ENCODE measurements at places on chromosomes 13 and 19.

- DNase-seq = no peak
Measured at GRCh38 chr19:28859811-28860210, 353.1 kb downstream of the UQCRFS1 start.

DNA sequence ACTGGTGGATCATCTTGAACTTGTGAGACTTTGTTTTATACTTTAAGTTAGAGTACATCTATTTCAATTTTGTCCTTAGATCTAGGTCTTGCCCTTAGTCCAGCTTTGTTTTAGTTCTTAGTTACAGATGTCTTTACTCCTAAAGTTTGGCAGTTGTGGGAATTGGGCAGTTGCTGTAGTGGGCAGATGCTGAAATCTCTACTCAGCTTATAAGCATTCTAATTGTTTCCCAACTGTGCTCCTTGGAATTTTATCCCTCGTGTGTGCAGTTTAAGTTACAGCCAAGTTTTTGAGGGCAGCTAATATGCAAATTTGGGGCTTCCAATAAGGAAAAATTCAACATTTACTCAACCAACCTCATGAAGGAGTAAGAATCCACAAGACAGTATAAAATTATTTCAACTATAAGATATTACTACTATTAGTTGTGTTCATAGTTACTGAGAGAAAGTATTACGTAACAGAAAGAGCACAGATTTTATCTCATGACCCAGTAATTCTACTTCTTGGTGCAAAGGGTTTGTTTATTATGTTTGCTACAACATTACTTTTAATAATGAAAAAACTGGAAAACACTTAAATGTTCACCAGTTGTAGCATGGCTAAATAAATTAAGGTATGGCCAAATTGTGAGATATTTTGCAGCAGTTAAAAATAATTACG is 32.9 kb downstream of the CCDC122 start:
- DNase-seq = no peak

DNA sequence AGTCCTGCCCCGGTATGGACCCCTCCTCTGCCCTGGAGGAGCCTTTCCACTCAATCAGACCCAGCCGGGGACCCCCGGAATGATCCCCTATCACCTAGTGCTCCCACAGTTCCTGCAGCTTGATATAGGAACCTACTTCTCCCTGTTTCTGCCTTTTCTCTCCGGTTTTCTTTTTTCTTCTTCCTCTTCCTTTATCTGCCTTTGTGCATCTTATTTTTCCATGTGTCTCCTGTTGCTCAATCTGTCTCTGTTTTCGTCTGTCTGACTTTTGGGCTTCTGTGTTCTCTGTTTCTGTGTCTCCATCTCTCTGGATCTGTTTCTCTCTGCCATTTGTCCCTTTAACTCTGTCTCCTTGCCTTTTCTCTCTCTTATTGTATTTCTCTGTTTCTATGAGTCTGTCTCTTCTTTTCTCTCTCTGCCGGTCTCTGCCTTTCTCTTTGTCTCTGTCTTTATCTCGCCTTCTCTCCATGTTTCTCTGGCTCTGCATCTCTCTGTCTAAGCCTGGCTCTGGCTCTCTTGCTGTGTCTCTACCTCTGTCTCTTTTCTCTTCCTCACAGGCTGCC is 10.0 kb downstream of the MEGF8 start:
- no peak for DNase-seq

DNA sequence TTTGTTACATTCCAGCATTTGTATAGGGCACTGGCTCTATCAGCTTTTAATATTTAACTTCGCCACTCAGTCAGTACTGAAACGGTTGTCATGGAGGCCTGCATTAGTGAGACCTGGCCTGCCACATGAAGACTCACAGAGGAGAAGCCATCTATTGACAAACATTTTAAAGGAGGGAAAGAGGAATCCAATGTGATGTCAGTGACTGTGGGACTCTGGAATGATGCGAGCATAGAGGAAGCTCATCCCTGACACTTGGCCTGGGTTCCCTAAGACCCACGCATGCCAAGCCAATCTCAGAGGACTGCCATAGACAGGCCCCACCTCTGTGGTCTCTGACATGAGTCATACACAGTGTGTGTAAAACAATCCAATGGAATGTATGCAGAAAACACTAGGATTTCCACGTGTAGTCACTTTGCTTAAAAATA is 7.9 kb upstream of the DPY19L3 start:
- no peak for DNase-seq

GRCh38 chr13:42812316-42812715 is 30.9 kb downstream of the FAM216B start:
- no peak for DNase-seq

DNA sequence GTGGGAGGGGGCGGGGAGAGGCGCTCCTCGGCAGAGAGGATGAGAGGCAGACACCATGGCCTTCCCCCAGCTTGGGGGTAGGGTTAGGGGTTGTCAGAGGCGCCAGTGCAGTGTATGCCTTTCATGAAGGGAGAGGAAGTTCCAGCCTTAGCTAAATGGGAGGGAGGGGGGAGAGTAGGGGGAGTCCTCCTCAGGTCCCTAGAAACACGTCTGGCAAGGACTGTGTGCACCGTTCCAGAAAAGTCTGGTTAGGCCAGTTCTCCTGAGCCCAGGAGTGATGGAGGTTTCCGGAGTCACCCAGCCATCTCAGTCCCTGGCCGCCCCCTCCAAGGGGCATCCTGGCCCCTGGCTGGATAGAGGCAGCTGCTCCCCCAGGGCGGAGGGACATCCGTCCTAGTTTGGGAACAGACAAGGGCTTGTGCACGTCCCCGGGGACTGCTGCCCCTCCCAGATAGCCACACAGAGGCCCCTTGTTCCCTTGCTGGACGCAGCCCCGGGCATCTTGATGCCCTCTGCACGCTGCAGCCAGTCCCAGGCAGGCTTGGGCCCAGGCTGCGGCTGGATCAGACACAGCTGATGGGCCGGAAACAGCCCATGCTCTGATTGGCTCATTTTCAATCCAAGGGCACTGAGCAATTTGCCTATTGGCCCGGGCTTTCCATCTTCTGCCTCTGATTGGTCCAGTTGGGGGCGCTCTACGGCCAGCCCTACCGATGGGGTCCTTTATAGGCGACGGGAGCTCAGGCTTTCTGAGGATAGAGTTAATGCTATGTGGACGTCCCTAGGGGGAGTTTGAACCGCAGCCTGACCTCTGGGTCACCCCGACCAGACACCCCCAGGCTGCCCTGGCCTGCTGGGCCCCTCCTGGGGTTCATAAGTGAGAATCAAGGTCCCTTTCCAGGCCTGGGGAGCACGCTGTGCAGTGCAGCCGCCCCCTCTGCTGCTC is 3.8 kb downstream of the S1PR2 start:
- no peak for DNase-seq

DNA sequence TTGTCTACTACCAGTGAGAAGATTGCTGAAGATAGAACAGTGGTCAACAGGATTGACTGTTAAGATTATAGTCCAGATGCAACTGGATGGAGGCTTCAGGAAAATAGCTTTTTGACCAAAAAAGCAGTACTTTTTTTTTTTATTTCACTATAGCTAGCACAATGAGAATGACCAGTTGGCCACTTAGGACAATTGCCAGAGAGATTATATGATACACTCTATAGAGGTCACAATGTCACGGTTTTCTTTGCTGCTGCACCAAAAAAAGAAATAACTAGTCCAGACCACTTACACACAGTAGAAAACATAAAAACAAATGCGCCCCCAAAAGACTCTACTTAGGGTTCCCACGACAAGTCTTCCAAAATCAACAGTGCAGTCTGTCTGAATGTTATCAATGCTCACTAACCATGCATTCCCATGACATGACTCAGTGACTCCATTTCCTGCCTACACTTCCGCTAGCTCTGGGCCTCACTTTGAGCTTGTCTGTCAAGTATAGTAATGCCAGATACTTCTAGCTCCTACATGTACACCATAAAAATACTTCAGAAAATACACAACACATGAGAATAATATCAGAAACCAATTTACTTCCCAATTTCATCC is 209.1 kb upstream of the STARD13 start:
- no peak for DNase-seq

DNA sequence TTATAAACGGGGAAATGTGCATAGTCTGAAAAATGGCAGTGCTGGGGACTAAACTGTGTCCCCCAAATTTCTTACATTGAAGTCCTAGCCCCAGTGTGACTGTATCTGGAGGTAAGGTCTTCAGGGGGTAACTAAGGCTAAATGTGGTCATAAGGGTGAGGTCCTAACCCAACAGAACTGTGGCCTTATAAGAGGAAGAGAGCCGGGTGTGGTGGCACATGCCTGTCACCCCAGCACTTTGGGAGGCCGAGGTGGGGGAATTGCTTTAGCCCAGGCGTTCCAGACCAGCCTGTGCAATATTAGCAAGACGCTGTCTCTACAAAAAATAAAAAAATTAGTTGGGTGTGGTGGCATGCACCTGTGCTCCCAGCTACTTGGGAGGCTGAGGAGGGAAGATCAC is 17.8 kb downstream of the PROZ start:
- DNase-seq = no peak

- DNase-seq = no peak
Measured at GRCh38 chr13:45773236-45773635, 71.1 kb downstream of the CBY2 start.

GRCh38 chr13:100715604-100716003 is 41.0 kb upstream of the TMTC4 start:
- DNase-seq = no peak

- no peak for DNase-seq
Measured at GRCh38 chr13:106489849-106490568, 45.5 kb downstream of the EFNB2 start.

- no peak for DNase-seq
Measured at GRCh38 chr13:34161931-34162543, 344.1 kb downstream of the RFC3 start.

- no peak for DNase-seq
Measured at GRCh38 chr13:60511637-60512036, 114.6 kb downstream of the TDRD3 start.

GRCh38 chr13:51328488-51328887 is 11.0 kb upstream of the SERPINE3 start:
- DNase-seq = no peak

- no peak for DNase-seq
Measured at GRCh38 chr19:7928741-7929701, 3.1 kb upstream of the CTXN1 start.

DNA sequence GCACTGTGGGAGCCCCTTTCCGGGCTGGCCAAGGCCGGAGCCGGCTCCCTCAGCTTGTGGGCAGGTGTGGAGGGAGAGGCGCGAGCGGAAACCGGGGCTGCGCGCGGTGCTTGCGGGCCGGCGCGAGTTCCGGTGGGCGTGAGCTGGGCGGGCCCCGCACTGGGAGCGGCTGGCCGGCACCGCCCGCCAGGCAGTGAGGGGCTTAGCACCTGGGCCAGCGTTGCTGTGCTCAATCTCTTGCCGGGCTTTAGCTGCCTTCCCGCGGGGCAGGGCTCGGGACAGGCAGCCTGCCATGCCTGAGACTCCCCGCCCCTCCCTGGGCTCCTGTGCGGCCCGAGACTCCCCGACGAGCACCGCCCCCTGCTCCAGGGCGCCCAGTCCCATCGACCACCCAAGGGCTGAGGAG is 405.2 kb upstream of the PRR20A start:
- no peak for DNase-seq

- no peak for DNase-seq
Measured at GRCh38 chr13:61531383-61532065, 115.9 kb upstream of the PCDH20 start.

DNA sequence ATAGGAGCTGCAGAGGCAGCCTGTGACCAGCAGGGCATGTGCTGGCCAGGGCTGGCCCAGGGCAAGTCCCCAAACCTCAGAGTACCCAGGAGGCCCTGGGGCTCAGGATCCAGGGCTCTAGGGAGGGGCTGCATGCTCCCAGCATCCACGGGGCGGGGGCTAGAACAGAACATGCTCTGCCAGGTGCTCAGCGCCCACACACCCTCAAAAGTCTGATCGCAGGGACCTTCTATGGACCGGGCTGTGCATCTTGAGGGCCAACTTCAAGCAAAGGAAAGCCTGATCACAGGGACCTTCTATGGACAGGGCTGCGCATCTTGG is 33.5 kb downstream of the ELL start:
- no peak for DNase-seq

- no peak for DNase-seq
Measured at GRCh38 chr13:64912141-64912540, 2318.0 kb downstream of the PCDH9 start.

- DNase-seq = no peak
Measured at GRCh38 chr13:29961036-29961670, 110.7 kb upstream of the UBL3 start.

- no peak for DNase-seq
Measured at GRCh38 chr13:41780715-41781706, 179.9 kb downstream of the VWA8 start.

DNA sequence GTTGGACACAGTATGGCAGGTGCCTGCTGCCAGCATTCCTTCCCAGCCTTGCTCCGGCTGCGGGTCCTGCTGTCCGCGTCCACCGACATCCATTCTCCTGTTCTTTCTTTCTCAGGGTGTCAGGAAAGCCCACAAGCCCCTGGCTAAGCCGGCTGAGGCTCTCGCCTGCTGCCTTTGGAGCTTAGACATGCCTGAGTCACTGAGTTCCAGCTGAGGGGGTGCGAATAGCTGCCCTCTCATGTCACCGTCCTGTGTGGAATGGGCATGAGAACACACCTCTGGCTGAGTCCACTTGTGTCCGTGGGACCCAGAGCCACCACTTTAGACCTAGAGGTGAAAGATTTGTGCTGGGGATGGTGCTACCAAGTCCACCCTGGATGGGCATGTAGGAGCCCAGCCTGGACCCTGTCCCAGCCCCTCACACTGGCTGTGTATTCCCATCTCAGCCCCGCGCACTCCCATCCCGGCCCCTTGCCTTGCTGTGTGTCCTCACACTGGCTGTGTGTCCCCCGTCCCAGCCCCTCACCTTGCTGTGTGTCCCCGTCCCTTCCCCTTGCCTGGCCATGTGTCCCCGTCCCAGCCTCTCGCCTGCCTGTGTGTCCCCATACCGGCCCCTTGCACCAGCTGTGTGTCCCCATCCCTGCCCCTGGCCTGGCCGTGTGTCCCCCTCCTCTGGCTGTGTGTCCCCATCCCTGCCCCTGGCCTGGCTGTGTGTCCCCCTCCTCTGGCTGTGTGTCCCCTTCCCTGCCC is 24.6 kb upstream of the IRS2 start:
- DNase-seq = no peak

DNA sequence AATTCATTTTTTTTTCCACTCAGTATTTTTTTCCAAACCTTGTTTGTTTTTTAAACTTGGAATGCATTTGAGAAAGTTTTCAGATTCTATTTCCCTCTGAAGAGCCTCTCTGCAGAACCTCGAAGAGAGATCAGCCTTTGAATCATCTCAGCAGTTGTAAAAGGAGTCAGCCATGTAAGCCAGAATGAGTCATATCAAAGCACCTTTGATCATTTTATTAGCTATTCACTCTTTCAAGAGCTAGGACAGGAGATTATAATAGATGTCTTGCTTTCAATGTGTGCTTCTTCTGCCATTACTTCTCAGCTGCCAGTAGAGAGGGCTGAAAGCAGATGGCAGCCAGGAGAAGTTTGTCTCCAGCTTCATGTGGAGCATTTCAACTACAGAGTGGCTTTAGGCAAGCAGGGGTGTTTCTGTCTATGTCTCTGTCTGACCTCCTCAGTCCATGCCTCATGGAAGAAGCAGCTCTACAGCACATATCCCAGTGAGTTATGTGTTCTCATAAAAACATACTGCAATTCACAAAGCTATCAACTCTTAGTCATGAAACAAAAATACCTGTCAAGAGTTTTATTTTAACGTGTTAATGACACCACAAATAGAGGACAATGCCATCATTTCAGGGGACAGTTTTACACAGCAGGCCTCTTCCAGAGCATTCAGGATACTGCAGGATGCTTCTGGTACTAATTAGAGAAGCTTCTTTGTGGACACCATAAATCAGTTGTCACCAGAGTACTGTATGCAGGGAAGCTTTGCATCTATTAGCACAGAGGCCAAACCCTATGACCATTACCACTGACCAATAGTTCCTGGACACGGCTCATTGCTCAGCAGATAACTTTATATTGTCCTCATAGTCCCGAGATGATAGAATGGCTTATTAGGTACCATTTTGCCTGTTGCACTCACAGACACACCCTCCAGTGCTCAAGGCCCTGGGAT is 94.3 kb downstream of the NHLRC3 start:
- DNase-seq = no peak
